Activated CD8-positive, alpha-beta memory T cell treated with anti-CD3 and anti-CD28 coated beads for 24 hours (primary cell): ENCODE measurements at places on chromosomes 13 and 19.

DNA sequence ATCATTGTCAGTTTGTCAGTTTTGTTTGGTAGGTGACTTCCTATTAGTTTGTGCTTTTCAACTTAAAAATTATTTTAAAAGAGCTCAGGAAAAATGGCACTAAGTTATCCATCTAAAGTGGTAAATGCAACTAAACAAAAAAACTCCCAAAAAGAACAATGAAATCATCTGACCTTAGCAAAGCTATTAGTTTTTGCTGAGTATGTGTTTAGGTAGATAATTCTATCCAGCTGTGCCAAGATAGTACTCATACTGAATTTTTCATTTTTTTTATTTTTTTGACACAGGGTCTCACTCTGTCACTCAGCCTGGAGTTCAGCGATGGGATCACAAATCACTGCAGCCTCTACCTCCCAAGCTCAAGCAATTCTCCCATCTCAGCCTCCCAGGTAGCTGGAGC, 645.3 kb downstream of the TBC1D4 start:
- DNase-seq, result no peak

- DNase-seq, result no peak
These were observed 49.4 kb downstream of the LYL1 start for GRCh38 chr19:13053238-13053637.

- no peak for DNase-seq
These were observed 125.5 kb upstream of the MCF2L start for GRCh38 chr13:112843392-112844111.

- DNase-seq, result no peak
These were observed 240.5 kb downstream of the ENOX1 start for GRCh38 chr13:43546251-43546650.

DNA sequence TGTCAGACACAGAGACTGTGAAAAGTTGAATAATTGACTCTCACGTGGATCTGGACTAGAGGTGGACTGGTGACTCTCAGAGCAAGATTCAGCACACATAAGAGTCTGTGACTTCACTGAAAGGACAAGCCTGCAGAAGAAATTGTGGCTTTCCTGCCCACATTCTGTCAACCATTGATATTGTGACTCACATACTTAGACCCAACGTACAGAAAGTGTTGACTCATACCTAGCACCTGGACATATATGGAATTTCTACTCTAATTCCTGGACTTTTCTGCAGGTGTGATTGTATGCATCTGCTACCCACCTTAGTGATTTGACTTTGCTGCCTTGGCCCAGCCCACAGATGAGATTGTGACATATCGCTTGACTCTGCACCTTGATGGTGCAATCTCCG, 15.6 kb upstream of the ZNF730 start:
- no peak for DNase-seq

DNA sequence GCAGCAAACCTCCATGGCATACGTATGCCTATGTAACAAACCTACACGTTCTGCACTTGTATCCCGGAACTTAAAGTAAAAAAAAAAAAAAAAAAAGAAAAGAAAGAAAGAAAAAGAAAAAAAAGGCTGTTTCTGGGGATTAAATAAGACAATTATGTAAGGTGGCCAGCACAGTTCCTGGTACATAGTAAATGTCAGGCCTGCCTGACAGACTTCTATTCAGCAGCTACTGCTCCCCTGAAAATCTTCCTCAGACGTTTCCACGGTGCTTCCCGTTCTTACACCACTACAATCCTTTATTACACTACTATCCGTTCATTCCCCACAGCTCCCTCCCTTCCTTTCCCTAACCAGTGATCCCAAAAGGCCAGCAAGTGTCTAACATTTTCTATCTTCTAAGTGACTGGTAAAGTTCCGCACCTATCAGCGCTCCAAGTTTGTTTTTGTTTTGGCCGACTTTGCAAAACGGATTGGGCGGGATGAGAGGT, 636 bp upstream of the RB1 start:
- no peak for DNase-seq

DNA sequence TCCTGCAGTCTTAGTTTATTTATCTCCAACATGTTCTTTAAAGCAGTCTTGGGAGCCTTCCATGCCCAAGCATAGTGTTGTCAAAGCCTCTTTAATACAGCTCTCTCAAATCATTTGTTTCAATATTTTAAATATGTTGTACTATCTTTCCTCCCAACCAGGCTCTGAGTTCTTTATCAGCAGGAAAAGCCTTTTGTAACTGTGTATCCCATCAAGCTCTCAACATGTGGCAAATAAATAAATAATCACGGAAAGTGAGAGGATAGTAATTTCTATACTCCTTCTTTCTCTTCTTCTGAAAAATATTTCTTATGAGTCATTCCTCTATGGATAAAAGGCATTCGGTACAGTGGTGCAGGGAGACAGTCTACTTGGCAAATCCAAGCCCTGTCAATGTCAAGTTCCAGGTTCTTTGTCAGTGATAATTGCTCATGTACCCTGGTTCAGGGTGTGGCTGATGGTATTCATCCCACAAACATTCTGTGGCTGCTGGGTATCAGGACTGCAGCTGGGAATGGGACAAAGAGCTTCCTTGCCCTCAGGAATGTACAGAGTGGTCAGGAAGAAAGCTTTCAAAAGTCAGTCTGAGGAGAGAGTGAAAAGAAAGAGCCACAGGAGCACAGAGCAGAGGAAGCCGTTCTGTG, 384.3 kb downstream of the EFNB2 start:
- no peak for DNase-seq

GRCh38 chr13:46185634-46186033, 3.7 kb upstream of the LCP1 start:
- DNase-seq, result no peak

- no peak for DNase-seq
These were observed 96.3 kb downstream of the EPSTI1 start for GRCh38 chr13:42895776-42896175.

GRCh38 chr19:44593294-44593693, 20.1 kb upstream of the IGSF23 start:
- DNase-seq, result no peak

DNA sequence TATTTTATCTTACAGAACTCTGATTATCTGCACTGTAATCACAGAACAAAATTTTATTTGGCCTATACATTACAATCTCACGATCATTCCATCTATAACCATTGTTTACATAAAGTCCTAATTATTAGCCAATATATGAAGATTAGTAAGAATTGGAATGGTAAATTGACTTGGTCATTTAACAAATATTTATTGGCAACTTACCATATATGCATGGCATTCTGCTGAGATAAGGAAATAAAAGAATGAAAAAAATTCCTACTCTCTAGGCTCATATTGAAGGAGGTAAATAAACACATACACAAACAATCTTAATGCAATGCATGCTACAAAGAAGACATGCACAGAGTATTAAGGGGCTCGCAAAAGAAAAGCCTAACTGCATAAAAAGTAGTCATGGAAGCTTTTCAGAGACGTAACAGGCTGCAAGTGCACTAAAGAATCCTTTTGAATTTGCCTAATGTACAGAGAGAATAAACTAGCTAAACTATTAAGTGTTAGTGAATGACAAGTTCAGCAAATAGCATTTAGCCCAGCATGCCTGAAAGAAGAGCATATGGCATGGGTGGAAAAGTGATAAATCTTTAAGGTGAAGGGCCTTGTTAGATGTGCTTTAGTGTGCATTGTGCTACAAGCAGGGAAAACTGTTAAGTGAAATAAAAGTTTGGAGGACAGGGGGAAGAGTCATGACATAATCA, 1131.1 kb downstream of the PCDH9 start:
- no peak for DNase-seq

- peak; percentile 99 for DNase-seq
These were observed 862 bp upstream of the VASP start for GRCh38 chr19:45506246-45506988.

DNA sequence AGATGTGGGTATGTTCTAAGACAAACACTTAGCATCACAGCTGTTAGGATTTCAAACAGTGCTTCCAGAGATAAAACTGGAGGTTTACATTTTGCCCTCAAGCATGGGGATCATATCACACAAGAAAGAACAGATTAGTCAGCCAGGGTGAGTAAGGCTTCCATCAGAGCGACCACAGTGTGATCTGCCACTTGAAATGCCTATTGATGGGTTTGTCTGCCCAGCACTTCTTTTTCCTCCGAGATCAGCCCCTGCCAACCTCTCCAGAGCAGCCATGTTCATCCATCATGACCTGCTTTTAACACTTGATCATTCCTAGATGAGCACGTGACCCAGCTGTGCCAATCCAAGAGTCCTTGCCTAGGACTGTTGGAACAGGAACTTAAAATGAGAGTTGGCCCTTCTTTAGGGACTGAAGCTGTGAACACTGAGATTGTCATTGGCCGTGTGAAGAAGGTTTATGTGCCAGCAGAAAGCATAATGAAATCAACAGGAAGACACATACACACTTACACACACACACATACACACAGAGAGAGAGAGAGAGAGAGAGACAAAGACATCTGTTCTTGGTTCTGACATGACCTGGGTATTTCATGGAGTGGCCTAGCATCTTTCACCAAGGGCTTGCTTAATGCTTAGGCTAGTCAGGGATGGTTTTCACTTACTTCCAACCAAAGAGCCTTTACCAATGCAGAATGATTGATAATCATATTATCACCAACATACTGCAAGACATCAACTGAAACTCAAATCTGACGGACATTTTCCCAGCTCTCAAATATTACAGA, 5.2 kb upstream of the CEBPG start:
- no peak for DNase-seq

DNA sequence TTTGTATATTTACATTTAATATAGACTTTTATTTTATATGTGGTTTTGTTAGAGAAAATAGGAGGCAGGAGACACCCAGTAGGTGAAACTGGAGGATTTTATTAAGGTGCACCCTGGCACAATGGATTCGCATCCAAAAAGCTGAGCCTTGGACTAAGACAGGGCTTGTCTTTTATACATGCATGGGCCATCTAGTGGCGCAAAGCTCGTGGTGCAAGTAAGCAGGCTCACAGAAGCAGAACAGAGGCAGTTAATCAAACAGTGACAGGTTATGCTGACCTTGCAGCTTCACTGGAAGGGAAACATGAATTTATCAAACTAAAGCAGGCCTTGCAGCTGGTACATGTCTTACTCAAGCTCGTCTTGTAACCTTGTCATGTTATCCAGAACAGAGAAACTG, 58.8 kb upstream of the ZNF681 start:
- DNase-seq, result no peak

DNA sequence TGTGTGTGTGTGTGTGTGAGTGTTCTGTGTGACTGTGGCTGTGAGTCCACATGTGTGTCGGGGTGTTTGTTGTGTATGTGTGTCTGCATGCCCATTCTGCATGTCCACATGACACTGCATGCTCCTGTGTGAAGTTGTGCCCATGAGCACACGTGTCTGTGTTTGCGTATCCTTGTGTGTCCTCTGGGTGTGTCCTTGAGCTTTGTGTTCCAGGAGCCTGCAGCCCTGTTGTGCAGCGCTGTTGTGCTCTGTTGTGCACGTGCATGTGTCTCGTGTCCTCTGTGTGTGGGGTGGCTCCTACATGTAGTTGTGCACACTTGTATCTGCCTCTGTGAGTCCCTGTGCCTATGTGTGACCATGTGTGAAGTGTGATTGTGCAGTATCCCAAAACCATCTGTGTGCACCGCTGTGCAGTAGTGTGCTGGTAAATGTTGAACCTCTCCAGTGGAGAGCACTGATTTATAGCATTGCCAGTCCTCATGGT, 2.2 kb upstream of the ARHGEF18 start:
- DNase-seq, result no peak

DNA sequence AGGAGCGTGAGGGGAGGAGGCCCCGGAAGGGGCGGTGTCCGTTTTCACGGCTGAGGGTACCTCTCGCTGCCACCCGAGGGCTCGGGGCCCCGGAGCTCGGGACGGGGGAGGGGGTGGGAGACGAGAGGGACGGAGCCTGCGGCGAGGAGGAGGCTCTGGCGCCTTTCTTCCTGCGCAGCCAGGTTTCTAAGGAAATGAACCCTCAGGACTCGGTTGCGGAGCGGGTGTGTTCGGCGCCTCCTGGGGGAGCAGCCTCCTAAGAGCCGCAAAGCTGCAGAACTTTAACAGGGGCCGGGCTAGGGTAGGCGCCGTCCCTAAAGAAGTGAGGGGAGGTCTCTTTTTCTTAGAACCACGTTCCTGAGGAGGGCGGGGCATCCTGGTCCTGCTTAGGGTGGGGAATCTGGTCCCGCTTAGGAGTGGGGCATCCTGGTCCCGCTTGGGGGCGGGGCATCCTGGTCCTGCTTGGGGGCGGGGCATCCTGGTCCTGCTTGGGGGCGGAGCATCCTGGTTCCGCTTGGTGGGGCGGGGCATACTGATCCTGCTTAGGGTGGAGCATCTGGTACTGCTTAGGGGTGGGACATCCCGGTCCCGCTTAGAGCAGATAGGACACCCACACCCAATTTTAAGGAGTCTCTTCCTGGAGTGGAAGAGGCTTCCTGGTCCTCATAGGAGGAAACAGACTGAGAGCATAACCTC, 6.2 kb downstream of the SYT5 start:
- peak; percentile 74 for DNase-seq

DNA sequence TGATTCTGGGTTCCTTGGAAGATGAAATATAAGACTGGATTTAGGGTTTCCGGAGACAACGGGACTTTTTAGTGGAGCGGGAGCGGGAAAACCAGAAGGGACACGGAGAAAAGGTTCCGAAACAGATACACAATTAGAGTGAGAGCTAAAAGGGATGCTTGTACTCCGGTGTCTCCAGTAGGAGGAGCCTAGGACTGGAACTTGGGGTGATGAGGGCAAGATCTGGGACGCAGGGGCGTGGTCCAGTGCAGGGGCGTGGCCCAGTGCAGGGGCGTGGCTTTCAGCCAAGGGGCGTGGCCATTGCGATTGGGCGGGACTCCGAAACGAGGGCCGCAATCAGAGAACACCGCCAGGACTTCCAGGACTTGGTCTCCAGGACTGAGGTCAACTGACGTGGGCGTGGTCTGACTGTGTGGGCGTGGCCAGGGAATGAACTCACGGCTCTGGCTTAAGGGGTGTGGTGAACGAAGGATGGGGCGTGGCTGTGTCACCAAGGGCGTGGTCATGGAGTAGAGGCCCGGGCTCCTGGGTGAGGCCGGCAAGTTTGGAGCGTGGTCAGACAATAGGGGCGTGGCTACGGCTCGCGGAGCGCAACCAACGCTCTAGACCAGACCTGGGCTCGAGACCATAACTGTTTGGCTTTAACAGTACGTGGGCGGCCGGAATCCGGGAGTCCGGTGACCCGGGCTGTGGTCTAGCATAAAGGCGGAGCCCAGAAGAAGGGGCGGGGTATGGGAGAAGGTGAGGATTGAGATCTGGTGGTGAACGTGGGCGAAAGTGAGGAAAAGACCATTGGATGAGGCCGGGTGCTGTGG, at the start of gene DKKL1:
TSS of gene DKKL1 (plus strand) at position 610 of the 815 bp plus-strand sequence. CDS start at position 732, 122 bp downstream.
- DNase-seq, result peak; percentile 89

GRCh38 chr19:30731591-30731990, 359.4 kb downstream of the ZNF536 start:
- DNase-seq, result no peak

GRCh38 chr19:3537101-3537437, 1.9 kb upstream of the TEKTIP1 start:
- DNase-seq, result no peak

DNA sequence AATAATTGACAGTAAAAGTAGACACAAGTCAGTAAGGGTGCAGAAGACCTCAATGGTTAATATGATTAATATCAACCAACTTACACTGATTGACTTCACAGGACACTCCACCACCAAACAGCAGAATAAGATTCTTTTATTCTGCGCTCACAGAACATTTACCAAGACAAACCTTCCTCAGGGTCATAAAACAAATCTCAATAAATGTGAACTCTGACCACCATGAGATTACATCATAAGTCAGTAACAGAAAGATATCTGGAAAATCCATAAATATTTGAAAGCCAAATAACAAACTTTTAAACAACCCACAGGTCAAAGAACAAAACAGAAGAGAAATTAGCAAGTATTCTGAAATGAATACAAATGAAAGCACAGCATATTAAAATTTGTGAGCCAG, 99.7 kb downstream of the SPACA7 start:
- DNase-seq, result no peak

- DNase-seq, result no peak
These were observed 1364.9 kb upstream of the MIR17HG start for GRCh38 chr13:89982407-89983095.
